Nephron progenitor cell (in vitro differentiated cells): ENCODE measurements at places on chromosomes 12 and 14.

DNA sequence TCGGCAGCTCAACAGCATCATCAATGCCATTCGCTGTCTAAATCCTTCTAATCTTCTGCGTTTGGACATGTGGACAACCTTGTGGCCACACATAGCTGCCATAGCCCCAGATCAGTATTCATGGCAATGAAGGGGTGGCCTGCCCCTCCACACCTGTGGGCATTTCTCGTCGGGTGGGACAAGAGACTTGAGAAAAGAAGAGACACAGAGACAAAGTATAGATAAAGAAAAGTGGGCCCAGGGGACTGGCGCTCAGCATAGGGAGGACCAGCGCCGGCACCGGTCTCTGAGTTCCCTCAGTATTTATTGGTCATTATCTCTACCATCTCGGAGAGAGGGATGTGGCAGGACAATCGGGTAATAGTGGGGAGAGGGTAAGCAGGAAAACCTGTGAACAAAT lies 42.3 kb downstream of the MAGOHB start:
- DNase-seq, result no peak

DNA sequence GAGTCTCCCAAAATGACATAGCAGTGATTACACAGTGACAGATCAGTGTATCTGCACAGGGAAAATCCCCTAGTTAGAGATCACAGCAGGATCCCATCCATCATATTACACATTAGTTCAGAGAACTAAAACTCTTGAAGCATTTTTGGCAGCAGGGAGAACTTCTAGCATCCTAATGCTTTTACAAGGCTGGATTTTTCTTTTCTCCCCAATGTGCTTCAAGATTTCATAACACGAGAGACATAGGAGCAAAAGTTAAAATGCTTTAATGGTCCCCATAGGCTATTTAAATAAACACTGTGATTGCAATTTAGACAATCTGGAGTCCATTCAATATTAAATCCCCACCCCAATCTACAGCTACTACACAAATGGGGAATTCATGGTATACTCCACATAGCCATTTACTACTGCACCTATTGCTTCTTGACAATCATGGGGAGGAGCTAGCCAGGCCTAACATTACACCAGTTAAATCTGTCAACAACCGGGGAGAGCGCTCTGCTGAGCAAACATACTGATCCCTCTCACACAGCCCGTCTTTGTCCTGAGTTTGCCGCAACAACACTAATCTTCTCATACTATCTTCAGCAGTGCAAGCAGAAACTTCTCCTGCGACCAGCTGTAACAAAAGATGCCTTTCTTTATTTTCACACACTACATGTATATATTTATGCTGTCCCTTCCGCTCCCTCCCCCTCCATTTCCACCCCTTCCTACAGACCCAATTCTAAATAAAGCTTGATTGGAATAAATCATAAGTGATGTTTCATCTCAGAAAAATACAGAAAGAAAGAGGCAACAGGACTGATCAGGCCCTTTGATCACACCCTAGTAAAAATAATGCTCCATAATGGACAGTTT lies 120.3 kb upstream of the SOX5 start:
- DNase-seq, result peak; percentile 10

DNA sequence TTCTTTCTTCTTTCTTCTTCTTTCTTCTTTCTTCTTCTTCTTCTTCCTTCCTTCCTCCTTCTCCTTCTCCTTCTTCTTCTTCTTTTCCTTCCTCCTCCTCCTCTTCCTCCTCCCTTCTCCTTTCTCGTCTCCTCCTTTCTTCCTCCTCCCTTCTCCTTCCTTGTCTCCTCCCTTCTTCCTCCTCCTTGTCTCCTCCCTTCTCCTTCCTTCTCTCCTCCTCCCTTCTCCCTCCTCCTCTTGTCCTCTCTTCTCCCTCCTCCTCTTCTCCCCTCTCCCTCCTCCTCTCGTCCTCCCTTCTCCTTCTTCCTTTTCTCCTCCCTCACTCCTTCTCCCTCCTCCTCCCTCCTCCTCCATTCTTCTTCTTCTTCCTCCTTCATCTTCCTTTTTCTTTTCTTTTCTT lies 44.5 kb downstream of the NUBPL start:
- DNase-seq, result no peak

- no peak for DNase-seq
Measured at GRCh38 chr12:85733984-85734383, 102.2 kb downstream of the RASSF9 start.

GRCh38 chr14:100165376-100165775 lies 5.9 kb upstream of the DEGS2 start:
- DNase-seq, result peak; percentile 30

GRCh38 chr12:14999021-14999694 lies 26.3 kb downstream of the PDE6H start:
- no peak for DNase-seq

DNA sequence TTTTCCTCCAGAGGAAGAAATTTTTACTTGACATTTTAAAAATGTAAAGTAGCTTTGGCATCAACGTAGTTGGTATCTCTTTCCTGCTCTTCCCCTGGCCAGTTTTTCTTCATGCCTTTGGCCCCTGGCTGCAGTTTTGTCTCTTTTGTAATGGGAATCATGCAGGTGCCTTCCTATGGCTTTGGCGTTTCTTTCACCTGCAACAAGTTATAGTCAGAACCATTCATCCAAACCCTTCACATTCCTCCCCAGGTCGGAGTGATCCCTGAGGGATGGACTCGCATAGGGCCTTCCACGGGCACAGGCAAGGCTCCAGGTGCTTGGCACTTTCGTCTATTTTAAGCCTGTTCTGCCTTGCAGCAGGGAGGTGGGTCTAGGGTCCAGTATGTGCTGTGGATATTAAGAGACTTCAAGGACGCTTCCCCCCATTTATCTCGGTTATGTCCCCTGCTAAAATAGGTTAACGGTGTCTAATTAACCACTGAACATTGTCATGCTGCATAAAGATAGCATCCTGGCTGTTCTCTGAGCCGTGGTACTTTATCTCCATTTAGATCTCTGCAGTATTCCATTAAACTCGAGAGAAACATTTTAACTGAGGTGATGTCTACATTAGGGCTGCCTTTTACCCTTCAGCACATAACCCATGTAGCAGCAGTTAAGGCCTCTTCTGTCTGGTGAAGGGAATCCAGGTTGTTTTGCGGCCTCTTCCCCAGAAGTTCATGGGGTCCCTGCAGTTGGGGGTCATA lies 66.3 kb downstream of the IFT43 start:
- DNase-seq, result no peak

DNA sequence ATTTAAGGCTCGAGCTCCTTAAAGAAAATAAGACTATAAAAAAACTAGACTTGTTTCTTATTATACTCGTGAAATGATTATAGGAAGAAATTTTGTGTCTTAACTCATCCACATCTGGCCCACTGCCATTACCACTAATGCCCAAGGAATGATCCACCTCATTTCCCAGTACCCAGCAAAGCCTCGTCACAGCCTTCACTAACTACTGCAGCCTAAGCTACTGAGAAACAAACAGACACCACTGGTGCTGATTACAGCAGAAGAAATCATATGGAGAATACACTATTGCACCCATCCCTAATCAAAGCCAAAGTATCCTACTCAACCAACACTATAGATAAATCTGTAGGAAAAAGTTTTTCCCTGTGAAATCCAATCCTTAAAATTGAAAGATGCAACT lies 205.3 kb upstream of the NAV3 start:
- no peak for DNase-seq

DNA sequence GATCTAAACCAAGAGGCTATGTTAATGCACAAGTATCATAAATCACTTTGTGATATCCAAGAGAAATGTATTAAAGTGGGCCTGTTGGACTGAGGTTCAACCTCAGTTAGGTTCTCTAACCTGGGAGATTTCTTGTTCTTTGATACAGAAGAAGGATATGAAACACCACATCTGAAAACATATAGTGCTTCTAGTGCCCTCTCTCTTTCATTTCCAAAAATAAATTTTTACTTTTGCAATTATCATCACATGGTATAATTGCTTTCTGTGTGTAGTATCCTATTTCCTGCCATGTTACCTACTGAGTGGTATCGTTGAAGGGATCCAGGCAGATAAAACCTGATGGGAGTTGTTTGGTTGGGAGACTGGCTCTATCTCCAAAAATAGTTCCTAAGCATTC lies 264.9 kb downstream of the CCER1 start:
- DNase-seq, result no peak

DNA sequence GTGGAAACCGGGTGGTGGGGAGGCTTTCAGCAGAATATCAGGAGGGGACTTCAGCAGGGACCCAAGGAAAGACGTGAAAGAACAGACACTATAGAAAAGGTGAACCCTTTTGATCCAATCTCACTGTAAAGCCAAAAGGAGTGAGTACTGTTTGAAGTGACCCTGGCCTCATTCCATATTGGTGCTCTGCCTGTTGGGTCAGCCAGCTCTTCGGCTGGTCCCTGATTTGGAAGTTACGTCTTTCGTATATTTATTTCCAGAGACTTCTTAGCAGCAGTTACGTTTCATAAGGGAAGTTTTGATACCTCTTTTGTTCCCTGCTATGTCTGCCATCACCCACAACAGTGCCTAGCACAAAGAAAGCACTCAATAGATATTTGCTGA lies 21.9 kb downstream of the WNT5B start:
- no peak for DNase-seq

DNA sequence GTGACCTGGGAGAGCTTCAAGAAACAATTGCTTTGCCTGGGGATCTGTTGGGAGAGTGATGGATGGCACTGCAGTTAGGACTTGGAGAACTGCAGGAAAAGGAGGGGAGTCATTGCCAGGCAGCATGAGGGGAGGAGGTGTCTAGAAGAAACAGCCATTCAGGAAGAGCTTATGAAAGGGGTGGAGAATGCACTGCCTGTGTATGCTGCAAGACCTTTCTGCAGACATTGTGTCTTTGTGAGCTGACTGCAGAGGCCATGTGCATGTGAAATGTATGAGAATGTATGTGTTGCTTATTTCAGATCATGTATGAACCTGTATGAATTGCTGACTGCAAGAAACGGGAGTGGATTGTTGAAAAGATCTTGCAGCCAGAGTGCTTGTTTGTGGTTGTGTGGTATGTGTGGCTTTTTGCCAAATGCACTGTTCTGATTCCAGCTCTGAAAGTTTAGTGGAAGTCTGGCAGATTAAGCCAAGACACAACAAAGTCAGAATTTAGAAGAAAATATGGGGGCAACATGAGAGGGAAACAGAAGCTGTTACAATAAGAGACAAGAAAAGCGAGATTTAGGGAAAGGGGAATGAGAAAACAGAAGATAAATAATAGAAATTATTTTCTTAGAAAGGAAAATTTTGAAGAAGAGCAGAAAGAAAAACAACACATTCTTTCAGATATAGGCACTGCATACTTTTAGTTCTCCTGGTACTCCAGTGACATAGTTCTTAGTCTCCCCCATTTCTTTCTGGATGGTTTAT lies 9.8 kb upstream of the RIMKLB start:
- DNase-seq, result peak; percentile 51

DNA sequence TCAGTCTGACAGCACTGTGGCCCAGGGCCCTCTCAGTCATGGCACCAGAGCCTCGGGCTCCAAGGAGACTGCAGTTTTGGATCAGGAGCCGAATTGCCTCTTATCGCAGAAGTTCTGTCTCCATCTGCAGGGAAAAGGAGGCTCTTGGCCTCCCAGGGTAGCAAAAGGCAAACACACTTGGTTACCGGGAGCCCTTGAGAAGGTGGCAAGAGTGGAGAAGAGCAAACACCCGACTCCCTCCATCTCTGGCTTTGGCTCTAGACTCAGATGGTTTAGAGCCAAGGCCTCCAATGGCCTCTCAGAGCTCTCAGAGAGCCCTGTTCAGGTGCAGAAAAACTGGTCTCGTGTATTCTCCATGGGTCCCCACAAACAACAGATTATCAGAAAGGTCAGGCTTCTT lies 44.6 kb downstream of the NINJ2 start:
- DNase-seq, result no peak

DNA sequence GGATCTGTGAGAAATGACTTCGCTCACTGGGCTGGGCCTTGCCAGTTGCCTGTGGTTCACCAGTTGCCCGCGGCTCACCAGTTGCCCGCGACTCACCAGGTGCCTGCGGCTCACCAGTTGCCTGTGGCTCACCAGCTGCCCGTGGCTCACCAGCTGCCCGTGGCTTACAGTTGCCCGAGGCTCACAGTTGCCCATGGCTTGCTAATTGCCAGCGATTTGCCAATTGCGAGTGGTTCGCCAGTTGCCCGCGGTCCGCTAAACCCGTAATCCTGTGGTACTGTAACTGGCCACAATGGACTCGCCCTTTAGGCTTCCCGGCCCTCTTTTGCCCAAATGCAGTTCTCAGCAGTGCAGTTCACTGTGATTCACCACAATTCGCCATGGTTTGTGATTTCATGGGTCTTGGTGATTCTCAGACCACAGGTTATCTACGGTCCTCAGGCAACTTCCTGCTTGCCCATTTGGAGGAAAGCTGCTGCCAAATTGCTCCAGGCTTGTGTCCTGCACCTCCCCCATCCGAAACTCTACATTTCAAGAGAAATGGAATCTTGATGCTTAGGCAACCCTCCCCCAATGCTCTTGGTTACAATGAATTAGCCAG lies 15.0 kb upstream of the MEG3 start:
- DNase-seq, result no peak

DNA sequence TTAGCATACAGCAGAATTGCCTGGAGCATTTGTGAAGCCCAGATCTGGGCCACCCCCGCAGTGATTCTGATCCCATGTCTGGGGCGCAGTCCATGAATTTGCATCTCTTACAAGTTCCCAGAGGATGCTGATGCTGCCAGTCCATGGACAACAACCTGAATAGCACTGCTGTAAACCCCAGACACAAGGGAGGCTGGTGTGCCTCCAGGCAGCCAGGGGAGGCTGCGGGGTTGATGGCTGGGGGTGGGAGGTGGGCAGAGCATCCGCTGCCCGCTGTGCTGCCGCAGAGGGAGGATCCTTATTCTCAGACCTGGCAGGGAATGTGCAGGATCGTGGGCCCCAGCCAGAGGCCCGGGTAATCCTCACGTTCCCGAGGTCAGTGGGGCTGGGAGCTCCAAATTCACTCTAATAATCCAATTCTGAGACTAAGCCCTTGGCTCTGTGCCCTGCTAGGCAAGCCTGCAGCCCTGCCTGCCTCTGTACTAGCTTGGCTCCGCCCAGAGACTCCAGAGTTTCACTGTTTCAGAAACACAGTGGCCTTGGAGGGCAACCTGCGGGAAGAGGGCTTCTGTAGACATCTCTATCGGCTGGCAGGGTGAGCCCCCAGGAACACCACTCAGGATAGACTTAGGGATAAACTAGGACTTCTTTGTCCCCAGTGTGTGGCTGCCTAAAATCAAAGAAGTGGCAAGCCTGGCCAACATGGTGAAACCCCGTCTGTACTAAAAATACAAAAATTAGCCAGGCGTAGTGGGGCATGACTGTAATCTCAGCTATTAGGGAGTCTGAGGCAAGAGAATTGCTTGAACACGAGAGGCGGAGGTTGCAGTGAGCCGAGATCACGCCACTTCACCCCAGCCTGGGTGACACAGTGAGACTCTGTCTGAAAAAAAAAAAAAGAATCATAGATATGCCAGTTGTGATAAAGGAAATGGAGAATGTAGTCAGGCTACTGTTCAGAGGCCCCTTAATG lies 17.8 kb upstream of the MLEC start:
- peak; percentile 35 for DNase-seq

GRCh38 chr12:49369411-49370145 lies 2.3 kb downstream of the SPATS2 start:
- no peak for DNase-seq
